ENCODE measurements at places on chromosomes 2 and 18.

DNA sequence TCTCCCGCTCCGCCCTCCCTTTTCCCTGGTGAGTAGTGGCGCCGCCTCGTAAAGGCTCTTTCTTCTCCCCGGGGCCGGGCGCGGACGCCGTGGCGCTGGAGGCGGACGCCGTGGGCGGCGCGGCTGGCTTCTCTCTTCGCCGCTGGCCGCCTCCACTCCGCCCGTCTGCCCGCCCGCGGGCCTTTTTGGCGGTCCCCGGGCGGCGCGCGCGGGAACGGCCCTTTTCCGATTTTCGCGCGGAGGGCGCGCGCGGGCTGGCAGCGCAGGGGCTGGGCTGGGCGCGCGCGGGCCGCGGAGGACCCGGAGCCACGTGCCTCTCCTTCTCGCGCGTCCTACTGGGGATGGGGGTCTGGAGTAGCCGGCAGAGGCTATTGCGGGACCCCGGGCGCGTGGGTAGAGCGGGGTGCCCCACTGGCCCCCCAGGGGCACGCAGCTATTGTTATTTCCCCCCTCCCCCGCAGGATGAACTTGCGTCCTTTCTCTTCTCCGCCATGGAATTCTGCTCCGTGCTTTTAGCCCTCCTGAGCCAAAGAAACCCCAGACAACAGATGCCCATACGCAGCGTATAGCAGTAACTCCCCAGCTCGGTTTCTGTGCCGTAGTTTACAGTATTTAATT lies 472 bp downstream of the SLC20A1 start:
- DNase-seq = no peak

DNA sequence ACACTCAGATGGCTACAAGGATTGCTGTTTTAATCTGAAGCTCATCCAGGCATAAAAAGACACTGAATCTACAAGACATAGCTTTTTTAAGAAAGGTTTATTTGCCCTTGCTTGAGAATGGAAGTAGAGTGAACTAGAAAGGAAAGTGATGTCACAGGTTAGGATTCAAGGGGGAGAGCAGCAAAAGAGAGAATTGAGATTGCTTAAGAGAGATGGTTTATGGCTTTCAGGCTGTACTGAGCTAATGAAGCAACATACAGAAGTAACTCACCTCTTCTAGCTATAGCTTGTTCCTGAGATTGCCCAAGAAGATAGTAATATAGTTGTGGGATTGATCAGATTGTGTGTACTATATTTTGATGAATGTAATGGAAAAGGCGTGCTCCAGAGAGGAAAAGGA lies 26.1 kb upstream of the ACVR2A start:
- no peak for DNase-seq

DNA sequence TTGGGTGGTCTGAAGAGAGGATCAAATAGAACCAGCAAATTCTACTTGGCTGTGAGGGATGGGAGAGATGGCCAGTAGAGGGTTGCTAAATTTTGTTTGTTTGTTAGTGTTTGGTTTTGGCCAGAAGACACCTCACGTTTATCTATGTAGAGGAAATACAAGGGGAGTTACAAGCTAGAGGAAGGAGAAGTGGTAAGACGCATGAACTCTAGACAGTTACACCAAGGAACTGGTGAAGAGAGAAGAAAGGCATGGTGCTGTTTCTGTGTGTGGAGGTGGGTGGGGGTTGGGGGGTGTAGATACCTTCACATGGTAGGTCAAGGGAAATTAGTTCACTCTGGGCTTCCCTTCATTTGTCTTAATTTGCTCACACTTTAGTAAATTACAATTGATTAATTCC lies 25.6 kb downstream of the RASGRP3 start:
- DNase-seq = no peak

- DNase-seq = no peak
Measured at GRCh38 chr2:66576311-66576560, 141.3 kb downstream of the MEIS1 start.

DNA sequence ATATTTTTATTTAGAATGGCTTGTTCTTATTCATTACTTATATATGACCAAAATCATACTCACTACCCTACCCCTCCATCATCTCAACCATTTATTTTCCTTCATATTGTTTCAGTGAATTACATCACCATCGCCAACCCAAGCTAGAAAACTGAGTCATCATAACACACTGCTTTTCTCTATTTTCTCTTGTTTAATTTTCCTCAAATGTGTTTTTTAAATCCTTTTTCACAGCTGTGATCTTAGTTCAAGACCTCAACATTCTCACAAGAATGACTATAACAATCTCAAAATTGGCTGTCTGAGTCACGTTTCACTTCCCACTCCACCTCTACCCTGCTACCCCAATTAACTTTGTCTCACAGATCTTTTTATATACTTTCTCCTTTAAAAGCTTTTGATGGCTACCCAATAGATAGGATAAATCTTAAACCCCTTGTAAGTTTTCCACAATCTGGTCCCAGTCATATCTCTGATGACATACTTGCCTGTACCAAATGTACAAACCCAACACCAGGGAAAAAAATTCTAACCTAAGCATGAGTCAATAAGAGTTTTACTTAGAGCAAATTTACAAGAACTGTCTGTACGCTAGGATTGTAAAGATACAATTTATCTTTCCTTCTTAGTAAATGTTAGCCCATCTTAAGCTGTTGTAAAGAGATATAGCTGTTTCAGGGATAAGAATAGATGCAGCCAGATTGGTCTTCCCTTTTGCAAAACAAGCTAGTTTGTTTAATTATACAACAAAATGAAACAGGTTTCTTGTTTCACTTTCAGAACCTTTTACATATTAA lies 635.1 kb upstream of the SLC39A10 start:
- no peak for DNase-seq

- no peak for DNase-seq
Measured at GRCh38 chr2:59385971-59386370, 1144.8 kb upstream of the FANCL start.

All from right renal pelvis (tissue), 4 donors.